ENCODE measurements at places on chromosomes 5 and 9.

DNA sequence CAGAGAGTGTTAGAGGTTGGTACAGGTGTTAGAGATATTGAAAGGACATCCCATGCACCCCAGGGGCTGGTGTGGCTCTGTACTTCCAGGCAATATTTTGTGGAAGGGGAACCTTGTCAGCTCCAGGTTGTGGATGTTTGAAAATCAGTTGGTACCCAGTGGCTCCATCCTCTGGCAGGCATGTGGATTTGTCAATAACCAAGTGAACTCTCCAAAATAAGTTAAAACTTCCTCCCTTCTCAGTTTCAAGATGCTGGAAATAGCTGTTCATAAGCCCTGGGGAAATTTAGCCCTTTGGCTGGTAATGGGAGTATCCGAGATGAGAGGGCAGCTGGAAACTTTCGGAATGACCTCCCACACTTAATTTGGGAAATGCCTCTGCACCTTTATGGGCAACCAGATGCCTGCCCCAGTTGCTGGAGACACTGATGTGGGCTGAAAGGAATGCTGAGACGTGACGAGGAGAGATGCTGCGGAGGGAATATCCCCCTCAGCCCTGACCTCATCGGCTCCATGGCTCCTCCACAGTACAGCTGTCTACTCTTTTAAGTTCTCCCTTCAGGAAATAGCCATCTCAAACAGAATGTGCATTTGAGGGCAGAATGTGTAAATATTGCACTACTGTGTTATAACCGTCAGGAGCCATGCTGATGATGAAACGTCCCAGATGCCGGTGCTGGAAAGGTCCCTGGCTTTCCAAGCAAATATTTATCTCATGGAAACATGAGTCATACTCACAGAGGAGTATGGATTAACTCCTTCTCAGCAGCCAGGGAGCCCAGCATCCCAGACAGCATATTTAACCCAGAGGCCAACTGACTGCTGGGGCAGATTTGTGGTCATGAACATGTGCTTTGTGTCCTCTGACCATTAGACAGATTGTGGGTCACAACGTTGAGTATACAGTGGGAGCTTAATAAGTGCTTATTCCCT, 29.5 kb downstream of the TGFBI start:
- DNase-seq: no peak

- DNase-seq: no peak
These were observed 515 bp upstream of the F2R start for GRCh38 chr5:76715486-76715735.

DNA sequence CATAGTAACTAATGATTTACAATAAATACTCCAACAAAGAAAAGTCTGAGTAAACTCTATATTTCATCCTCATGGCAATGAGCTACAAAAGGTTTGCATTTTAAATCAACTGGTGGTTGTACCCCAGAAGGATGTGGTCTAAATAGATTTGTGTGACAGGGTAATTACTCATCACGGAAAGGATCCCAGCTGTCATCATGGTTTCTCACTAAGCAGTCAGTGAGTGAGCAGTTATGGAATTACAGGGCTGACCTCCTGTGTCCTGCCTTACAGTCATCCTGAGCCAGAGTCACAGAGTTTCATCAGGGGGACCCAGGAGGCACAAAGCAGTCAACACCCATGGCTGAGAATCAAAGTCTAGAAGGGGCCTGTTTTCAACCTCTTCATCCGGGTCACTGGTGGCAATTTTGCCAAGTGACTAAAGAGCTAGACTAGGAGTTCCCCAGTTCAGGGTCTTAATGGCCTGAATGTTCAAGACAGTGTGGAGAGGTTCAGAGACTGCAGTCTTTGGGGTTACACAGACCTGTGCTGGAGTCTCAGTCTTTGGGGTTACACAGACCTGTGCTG, 210.7 kb upstream of the SLC24A2 start:
- peak; percentile 13 for DNase-seq

- DNase-seq: no peak
These were observed 25.9 kb downstream of the CSF1R start for GRCh38 chr5:150060471-150060870.

GRCh38 chr5:38382898-38383297, 124.5 kb downstream of the EGFLAM start:
- DNase-seq: peak; percentile 11

GRCh38 chr9:112842555-112842954, 48.1 kb downstream of the SLC46A2 start:
- DNase-seq: no peak

DNA sequence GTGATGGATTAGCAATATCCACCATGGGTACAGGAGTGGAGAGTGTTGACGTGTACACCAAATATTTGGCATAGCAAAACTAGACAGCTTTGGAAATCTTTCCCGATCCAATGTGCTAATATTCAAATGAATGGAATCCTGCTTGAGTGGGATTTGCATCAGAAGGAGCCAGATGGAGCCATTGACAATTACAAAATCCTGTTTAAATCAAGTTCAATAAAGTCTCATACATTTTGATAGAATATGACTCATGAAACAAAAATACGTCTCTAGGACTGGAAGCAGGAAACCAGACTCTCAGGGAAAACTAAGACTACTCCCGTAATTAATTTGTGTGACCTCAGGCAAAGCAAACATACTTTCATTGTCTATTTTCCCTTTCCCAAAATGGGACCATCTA, 13.0 kb downstream of the TNC start:
- no peak for DNase-seq

DNA sequence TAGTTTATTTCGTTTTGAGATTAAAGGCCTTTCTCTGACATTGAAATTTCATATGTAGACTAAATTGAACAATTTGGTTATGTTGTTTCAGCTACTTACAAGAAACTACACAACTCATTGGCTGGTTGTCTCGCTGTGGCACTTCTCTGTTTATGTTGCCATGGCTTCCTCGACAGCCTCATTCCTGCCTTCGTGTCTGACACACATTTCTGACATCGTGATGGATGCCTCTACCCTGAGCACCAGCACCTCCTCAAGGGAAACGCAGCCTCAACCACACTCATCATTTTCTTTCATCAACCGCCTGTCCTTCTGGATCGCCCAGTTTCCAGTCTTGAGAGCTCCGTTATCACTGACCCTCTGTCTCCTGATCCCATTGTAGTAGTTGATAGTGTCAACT, 562.8 kb downstream of the PDE4D start:
- no peak for DNase-seq

GRCh38 chr5:173717959-173718358, 101.5 kb upstream of the BOD1 start:
- DNase-seq: no peak

GRCh38 chr9:98563212-98563907, 145.4 kb downstream of the GABBR2 start:
- no peak for DNase-seq

All from activated naive CD8-positive, alpha-beta T cell treated with anti-CD3 and anti-CD28 coated beads, Interleukin-2, amount 50 U/mL, for 16 hours (primary cell).